NCI-H1417 treated with DMSO at 0.1 percent for 48 hours (cell line): ENCODE measurements at places on chromosomes 12 and 14.

- DNase-seq: no peak
These were observed 13.4 kb upstream of the DNAH10 start for GRCh38 chr12:123748661-123749060.

DNA sequence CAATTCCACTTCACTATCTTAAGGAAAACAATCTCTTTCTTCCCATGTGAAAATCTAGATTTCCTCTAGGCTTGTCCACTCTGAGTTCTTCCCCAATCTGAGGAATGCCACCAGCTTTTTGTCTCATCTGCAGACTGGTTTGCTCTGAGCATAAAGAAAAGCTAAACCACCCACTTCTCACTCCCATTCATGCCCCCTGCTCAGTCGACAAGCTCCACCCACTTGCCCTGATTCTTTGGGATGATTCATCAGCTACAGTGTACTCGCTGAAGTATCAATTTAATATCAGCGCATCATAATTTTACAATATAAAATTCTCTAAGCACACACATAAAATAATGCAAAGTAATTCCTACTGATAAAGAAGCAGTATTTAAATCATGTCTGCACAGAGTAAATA, 209.1 kb downstream of the GRIN2B start:
- DNase-seq: no peak

GRCh38 chr12:114166362-114166761, 200.2 kb upstream of the RBM19 start:
- no peak for DNase-seq

DNA sequence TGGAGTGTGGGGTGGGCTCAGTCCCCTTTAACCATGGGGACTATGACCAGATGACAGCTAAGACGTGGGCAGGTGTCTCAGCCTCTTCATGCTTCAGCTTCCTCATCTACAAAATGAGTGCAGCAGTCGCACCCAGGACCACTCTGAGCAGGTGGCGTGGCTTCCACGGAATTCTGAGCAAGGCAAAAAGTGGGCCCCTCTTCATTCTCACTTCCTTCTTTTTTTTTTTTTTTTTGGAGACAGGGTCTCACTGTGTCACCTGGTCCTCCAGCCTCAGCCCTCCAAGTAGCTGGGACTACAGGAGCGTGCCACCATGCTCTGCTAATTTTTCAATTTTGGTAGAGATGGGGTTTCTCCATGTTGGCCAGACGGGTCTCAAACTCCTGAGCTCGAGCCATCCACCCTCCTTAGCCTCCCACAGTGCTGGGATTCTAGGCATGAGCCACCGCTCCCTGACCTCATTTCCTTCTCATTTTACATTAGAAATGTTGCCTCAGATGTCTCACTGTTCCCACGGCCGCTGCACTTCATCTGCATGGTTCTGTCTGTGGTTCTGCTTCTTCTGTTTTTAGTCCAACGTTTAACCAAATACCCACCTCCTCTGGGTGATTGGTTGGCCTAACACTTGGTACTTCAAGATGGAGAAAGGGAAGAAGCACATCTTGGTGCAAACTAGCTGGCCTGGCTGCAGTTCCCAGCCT, 41.3 kb upstream of the BCL7A start:
- no peak for DNase-seq

DNA sequence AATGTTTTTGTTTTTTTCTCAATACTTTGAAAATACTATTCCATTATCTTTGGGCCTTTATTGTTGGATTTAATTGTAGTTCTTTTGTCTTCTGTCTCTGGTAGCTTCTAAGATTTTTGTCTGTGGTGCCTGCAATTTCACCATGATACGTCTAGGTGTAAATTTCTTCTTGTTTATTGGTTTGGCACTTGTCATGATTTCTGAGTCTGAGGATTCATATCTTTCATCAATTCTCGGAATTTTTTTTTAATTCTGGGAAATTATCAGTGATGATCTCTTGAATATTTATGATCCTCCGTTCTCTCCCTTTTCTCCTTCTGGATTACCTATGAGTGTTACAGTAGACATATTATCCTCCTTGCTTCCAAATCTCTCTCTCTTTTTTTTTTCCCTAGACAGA, 14.8 kb upstream of the ADIPOR2 start:
- no peak for DNase-seq

- no peak for DNase-seq
These were observed 35.1 kb upstream of the BMAL2 start for GRCh38 chr12:27297566-27297965.

- no peak for DNase-seq
These were observed 37.0 kb upstream of the TCL1B start for GRCh38 chr14:95649230-95649629.

GRCh38 chr14:86141966-86142365, 612.0 kb downstream of the FLRT2 start:
- no peak for DNase-seq

GRCh38 chr12:106978035-106978800, 8.7 kb downstream of the MTERF2 start:
- no peak for DNase-seq

DNA sequence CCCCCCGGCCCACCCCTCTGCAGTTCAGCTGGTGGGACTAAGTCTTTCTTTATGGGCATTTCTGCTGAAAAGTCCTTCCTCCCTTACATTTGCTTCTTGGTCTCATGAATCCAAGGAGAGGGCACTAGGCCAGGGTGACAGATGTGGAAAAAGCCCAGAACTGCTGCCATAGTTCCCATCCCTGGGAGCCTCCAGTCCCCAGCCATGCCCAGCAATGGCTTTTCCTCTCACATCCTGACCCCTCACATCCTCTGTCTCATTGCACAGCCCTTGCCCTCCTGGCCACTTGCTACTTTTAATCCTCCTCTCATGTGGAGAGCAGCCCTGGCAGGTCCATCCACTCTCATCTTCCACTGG, 122.5 kb downstream of the ZFP36L1 start:
- no peak for DNase-seq

- DNase-seq: no peak
These were observed 437.9 kb downstream of the AACS start for GRCh38 chr12:125503128-125503527.

GRCh38 chr14:95609398-95609990, 74.6 kb downstream of the GLRX5 start:
- DNase-seq: no peak

DNA sequence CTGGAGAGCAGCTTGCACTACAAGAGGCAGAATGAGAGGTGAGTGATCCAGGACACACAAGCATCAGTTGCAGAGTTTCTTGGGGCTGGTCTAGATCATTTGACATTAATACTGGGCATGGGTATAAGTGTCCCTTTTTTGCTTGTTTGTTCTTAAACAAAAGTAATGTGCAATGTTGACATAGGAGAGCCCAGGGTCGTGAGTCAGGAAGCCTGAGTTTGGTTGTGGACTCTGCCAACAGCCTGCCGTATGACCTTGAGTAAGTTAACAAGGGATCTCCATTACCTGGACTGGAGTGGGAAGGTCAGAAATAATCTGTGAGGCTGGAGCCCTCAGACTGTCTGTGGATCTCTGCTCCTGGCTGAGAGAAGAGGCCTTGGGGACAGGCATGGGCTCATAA, 170.3 kb downstream of the KCNA5 start:
- DNase-seq: no peak

GRCh38 chr12:40622246-40622838, 69.9 kb upstream of the CNTN1 start:
- peak; percentile 34 for DNase-seq

GRCh38 chr12:28086521-28087155, 103.6 kb upstream of the CCDC91 start:
- DNase-seq: no peak

DNA sequence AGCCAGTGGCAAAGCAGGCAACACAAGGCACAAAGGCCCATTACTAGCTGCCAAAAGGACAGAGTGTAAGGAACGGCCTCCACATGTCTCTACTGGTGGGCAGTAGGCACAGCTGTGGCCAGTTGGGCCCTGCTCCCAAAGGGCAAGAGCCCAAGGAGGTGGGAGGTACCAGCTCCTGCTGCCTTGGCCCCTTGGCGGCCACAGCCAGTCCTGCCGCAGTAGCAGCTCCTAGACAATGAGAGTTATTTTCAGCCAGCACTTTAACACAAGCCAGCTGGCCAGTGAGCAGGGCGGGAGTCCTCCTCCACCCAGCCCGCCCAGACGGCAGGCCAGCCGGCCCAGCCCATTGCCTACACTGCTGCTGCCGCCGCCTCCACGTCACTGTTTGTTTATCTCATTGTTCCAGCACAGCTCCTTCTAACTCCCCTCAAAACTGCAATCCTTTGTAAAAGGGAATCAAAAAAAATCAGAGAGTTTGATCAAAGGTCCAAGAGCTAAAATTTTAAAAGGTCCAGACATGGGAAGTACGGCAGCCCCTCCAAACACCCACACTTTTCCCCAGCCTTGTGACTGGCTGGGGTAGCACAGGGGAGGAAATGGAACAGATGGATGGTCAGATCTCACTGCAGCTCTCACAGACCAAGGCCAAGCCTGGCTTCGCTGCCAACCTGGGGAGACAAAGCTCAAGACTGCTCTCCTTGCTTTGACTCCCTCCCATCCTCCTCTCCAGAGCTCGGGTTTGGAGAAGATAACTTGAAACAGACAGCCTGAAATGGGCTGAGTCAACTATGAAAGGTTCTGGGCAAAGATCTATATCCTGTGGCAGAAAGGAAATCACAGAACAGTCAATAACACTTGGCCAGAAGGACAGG, 33.5 kb downstream of the FMNL3 start:
- peak; percentile 69 for DNase-seq

DNA sequence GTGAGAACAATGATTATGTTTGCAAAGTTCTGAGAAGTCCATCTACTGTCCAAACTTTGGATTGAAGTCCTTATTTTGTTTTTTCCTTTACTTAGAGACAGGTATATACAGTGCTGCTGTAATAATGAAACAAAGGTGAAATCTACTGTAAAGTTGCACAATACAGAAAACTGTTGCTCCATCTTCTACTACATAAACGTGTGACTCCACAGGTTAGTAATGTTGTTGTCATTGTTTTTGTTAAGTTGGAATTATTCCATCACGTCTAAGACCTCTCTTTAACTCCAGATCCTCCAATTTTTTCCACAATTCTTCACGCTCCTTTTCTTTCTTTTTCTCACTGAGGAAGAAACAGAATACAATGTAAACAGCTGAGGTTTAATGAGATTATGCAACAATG, 57.0 kb upstream of the GPHB5 start:
- no peak for DNase-seq

DNA sequence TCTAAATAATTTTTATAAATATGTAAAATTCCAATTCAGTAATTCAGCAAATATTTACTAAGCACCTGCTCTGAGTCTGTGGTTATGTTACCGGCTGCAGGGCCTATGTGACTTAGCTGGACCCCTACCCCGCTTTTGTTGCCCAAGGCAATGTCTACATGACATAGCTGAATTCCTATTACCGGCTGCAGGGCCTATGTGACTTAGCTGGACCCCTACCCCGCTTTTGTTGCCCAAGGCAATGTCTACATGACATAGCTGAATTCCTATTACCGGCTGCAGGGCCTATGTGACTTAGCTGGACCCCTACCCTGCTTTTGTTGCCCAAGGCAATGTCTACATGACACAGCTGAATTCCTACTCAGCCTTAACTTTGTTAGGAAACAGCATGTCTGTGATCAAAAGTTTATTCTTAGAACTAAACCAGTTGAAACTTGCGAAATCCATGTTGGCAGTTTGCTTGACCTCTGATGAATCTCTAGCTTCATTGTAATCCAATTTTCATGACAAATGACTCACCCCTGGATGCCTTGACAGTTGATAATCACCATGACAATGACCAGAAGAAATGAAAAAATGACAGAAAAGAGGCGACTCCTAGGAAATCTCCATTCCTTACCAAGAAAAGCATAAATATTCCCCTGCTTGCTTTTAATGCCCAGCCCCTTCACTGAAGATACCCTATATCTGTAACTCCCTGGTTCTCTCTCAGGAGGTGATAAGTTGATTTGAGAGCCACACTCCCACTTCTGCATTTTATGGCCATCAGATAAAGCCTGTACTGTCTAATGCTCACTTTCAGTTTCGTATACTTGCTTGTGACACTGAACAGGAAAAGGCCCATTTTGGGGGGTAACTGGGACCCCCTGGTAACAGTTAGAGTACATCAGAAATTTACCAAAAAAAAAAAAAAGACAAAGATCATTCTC, 148.4 kb upstream of the SYT10 start:
- DNase-seq: no peak

- no peak for DNase-seq
These were observed 6.8 kb upstream of the RASAL1 start for GRCh38 chr12:113142173-113142885.

GRCh38 chr14:70213721-70214282, 25.1 kb upstream of the SLC8A3 start:
- no peak for DNase-seq

GRCh38 chr12:109447482-109447881, 29.6 kb downstream of the KCTD10 start:
- DNase-seq: no peak

- no peak for DNase-seq
These were observed 3.3 kb downstream of the PRICKLE1 start for GRCh38 chr12:42586268-42586667.

GRCh38 chr14:76015191-76015590, 29.6 kb downstream of the IFT43 start:
- no peak for DNase-seq

GRCh38 chr12:122182887-122183587, at the start of gene LRRC43:
Gene LRRC43, plus strand, starts transcription at chr12:122183123. Its CDS starts 22 bp downstream, at chr12:122183145.
- no peak for DNase-seq

- DNase-seq: no peak
These were observed 11.5 kb upstream of the ITGA5 start for GRCh38 chr12:54430471-54431069.

- DNase-seq: no peak
These were observed 95.3 kb downstream of the BICD1 start for GRCh38 chr12:32201976-32202375.

DNA sequence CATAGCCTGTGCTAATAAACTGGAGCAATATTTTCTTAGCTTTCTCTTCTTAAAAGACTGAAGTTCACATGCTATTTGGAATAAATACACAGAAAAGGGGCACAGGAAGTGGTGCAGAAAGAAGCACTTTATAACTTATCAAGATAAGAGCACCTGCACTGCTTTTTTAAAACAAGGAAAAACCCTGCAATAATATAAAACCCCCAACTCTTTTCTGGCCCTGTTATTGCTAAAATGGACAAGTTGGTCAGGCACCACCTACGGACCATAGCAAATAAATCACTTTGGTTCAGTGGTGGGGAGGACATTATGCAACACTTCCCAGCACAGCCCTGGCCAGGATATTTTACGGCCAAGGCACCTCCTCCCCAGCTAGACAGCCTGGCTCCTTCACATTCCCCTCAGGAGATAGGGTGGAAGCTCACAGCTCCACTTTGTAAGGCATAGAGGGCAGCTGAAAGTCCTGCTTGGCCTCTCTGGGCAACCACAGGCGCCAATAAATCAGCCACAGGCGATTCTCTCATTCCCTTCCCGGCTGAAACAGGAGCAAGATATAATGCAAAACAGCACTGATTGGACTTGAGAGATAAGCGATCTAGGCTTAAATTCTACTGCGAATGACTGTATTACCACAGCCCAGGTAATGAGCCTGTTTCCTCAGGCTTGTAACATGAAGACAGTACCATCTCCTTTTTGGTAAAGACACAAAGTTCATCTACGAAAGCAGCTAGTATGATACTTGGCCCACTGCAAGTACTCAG, 2.0 kb downstream of the ZBTB25 start:
- no peak for DNase-seq

GRCh38 chr12:108457006-108457733, 57.9 kb upstream of the FICD start:
- DNase-seq: no peak

- no peak for DNase-seq
These were observed 90.7 kb upstream of the PTPRR start for GRCh38 chr12:71011261-71011660.
